ENCODE measurements at places on chromosomes 6 and 20. TPM values are rescaled to one million over a fixed set of nuclear protein-coding genes. Genes with fewer than 3 reads are reported as not detected.

Gene C6orf58
- total RNA-seq, result not detected

GRCh38 chr6:85677234-85677956 is 34.7 kb upstream of the SYNCRIP start:
- peaks cover 72% of the 10 kb centered on the region for H3K36me3 ChIP-seq
- peak overlapping the region; percentile 94 for H3K27ac ChIP-seq
- no peaks in the 10 kb centered on the region for H3K27me3 ChIP-seq

DNA sequence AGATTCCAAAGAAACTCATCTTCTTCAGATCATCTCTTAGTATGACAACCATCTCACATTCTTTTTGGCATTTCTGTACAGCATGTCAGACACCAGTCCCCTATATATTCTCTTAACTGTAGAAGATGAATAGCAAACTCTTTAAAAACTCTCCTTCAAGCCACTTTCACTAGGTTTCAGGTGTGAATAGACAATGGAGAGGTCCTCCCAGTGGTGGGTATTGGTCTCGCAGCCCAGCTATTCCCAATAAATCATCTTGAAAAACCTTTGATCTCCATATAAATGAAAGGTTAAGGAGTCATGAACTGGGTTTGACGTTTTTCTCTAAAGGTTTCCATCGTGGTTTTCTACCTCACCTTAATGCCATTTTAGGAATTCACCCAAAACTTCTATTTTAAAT is 180.0 kb downstream of the GJA1 start:
- no peak overlapping the region for H3K27ac ChIP-seq
- DNase-seq, result no peak
- H3K4me1 ChIP-seq, result no peaks in the 10 kb centered on the region
- H3K36me3 ChIP-seq, result no peaks in the 10 kb centered on the region
- H3K4me3 ChIP-seq, result no peak overlapping the region

- H3K27me3 ChIP-seq, result peaks cover 2% of the 10 kb centered on the region
- no peak for DNase-seq
- H3K27ac ChIP-seq, result no peak overlapping the region
- H3K4me1 ChIP-seq, result no peaks in the 10 kb centered on the region
Observed at GRCh38 chr6:122696079-122696478, 83.4 kb upstream of the FABP7 start.

DNA sequence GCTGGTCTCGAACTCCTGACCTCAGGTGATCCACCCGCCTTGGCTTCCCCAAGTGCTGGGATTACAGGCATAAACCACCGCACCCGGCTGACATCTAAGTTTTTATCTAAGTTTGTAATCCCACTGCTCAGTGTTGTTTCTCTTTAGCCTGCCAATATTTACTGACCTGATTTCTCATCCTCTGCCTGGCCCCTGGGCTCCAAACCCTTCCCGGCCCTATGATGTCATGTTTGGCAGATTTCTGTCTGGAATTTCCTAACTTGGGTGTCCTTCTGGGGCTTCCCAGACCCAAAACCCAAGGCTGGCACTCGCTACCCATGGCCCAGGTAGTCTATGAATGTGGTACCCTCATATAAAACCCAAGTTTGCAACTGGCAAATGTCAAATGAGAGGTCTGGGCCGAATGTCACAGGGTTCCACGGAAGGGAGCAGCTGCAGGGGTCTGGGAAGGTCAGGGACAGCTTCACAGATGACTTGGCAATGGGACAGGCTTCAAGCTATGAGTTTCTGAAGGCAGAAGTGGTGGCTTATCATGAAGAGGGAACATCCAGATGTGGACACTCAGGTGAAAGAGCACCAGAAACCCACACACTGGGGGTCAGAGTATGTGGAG is 54.9 kb downstream of the TMEM170B start:
- no peak overlapping the region for H3K27ac ChIP-seq
- H3K4me3 ChIP-seq, result no peak overlapping the region
- no peak for DNase-seq

- no peaks in the 10 kb centered on the region for H3K36me3 ChIP-seq
- H3K27me3 ChIP-seq, result peaks cover 8% of the 10 kb centered on the region
- H3K27ac ChIP-seq, result no peak overlapping the region
- no peaks in the 10 kb centered on the region for H3K4me1 ChIP-seq
Observed at GRCh38 chr6:140050101-140050995, 675.9 kb upstream of the CITED2 start.

DNA sequence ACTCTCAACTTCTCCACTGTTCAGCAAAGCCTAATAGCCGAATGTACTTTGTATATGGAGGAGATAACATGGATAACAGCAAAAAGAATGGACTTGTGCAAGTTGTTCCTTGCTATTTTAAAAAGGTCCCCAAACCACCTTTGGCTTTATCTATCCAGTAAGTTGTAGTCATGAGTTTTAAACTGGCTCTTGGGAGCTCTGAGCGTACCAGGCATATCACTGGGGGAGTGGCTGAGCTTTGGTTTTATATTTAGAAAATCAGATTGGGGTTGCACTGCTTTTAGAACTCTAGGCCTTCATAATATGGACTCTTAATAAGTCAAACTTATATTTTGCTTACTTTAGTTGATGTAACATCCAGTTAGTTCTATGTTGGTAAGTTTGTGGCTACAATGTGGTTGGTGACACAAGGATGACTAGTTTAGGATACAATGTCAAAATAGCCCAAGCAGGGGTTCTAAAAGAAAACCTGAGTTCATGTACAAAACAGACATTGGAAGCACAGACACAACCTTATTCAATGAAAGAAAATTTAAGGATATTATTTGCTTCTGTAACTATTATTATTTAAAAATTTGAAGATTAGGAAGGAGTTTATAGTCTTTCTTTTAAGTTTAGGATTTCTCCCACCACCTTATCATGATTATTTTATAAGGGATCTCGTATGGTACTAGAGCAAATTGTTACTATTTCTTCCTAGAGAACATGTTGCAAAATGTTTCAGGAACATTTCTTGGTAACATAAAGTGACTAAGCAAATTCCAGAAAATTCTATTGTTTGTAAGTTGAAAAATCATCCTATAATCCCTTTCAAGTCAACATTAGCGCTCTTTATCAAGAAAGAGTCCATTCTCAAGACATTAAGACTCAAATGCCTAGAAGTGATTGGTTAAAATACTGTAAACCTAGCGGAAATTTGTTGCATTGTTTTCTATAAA is 165.8 kb upstream of the SUPT3H start:
- H3K4me1 ChIP-seq, result peaks cover 16% of the 10 kb centered on the region
- H3K4me3 ChIP-seq, result no peak overlapping the region

DNA sequence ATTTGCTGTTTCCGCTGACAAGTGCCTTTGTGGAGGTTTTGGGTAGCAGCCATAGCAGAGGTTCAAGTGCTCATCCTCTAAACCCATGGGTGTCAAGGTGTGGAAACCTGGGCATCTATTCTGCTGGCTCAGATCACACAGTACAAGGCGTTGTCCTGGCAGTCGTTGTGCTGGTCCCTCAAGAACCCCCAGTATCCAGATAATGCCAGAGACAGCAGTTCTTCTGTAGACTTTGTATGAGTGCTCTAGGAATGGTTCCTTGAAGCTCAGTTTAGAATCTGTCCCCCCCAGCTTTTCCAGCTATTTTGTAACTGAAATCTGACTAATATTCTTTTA is 655.7 kb upstream of the MAP3K7 start:
- DNase-seq, result no peak
- no peaks in the 10 kb centered on the region for H3K27me3 ChIP-seq
- no peaks in the 10 kb centered on the region for H3K4me1 ChIP-seq
- no peaks in the 10 kb centered on the region for H3K36me3 ChIP-seq
- no peak overlapping the region for H3K4me3 ChIP-seq

GRCh38 chr6:26187981-26188635 is 100.9 kb downstream of the HFE start:
- peak overlapping the region; percentile 84 for H3K4me3 ChIP-seq
- peaks cover 2% of the 10 kb centered on the region for H3K36me3 ChIP-seq
- DNase-seq, result peak; percentile 80
- peaks cover 2% of the 10 kb centered on the region for H3K27me3 ChIP-seq
- peaks cover 33% of the 10 kb centered on the region for H3K4me1 ChIP-seq
- H3K27ac ChIP-seq, result peak overlapping the region; percentile 94

GRCh38 chr6:44624936-44625573 is 237.5 kb downstream of the CDC5L start:
- no peak for DNase-seq
- H3K27me3 ChIP-seq, result no peaks in the 10 kb centered on the region
- no peak overlapping the region for H3K27ac ChIP-seq
- H3K4me3 ChIP-seq, result no peak overlapping the region
- H3K36me3 ChIP-seq, result no peaks in the 10 kb centered on the region
